Pulmonary artery endothelial cell (primary cell): ENCODE measurements at places on chromosomes 3 and 15. TPM values are rescaled to one million over a fixed set of nuclear protein-coding genes. Genes with fewer than 3 reads are reported as not detected.
A peak's percentile ranks its signal among the peaks of the same experiment; 100 is the strongest.

GRCh38 chr15:88708655-88709054 lies 69.8 kb downstream of the ISG20 start:
- no peak for DNase-seq

GRCh38 chr3:184011230-184011876 lies 6.3 kb downstream of the ABCC5 start:
- DNase-seq = no peak

CRYGS gene
- 1.1 and 1.4 TPM in 2 replicates for total RNA-seq

DNA sequence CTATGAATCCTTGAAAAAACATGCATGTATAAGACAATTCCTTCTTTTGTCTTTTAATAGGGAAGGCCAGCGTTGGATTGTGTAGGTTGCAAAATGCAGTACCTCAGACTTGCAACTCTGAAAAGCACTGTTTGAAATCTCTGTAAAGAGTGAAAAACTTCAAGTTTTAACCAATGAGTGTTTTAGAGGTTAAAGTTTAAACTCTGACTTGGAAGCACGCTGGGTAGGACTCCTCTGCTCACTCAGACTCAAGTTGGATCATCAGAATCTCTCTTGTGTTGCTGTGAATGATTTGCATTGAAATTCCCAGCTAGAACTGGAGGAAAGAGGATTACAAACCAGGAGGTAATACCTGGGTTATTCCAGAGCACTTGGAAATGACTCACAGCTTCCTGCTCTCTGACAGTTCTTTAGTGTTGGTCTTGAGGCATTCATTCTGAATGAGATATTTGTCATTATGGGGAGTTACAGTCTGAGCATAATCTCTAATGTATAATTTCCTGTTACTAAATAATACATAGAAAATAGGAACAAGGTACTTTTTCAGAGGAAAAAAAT lies 49.1 kb downstream of the PLS1 start:
- DNase-seq = peak; percentile 13

GRCh38 chr3:44909063-44909462 lies 34.7 kb downstream of the TGM4 start:
- DNase-seq = no peak

CNTN6 gene
- total RNA-seq = not detected in 2 replicates

GRCh38 chr15:44018151-44018550 lies 176.9 kb downstream of the FRMD5 start:
- DNase-seq = no peak

PSTPIP1 gene
- 1.0 and 3.2 TPM in 2 replicates for total RNA-seq

ARL13B gene
- total RNA-seq = 8.8 and 13.7 TPM in 2 replicates

- DNase-seq = no peak
These were observed 66.4 kb downstream of the SCN5A start for GRCh38 chr3:38582941-38583645.
